ENCODE measurements at places on chromosomes 16 and 17.
A peak's percentile ranks its signal among the peaks of the same experiment; 100 is the strongest.

DNA sequence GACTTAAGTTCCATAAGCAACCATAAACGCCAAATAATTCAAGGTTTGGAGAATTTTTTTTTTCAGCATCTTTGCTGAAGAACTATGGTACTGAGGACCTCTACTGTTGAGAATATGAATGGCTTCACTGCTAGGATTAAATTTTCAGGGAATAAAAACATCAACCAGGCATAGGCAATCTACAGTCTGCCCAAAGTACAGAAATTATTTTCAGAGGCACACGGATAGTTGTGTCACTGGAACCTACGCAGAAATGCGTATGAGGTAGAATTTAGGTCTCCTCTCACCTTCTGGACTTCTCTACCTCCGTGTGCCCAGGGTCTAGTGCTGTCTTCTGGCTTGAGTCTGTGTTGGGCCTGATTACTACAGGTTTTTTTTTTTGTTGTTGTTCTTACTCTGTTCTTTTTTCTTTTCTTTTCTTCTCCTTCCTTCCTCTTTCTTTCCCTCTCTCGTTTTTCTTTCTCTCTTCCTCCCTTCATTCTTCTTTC lies 39.7 kb downstream of the NACA2 start:
- DNase-seq = peak; percentile 34

- DNase-seq = peak; percentile 97
Observed at GRCh38 chr16:51839727-51840462, 688.8 kb upstream of the SALL1 start.

- DNase-seq = no peak
Observed at GRCh38 chr16:71353736-71354135, 4.8 kb upstream of the CALB2 start.

- peak; percentile 73 for DNase-seq
Observed at GRCh38 chr17:60817192-60817591, 139.5 kb downstream of the BCAS3 start.

DNA sequence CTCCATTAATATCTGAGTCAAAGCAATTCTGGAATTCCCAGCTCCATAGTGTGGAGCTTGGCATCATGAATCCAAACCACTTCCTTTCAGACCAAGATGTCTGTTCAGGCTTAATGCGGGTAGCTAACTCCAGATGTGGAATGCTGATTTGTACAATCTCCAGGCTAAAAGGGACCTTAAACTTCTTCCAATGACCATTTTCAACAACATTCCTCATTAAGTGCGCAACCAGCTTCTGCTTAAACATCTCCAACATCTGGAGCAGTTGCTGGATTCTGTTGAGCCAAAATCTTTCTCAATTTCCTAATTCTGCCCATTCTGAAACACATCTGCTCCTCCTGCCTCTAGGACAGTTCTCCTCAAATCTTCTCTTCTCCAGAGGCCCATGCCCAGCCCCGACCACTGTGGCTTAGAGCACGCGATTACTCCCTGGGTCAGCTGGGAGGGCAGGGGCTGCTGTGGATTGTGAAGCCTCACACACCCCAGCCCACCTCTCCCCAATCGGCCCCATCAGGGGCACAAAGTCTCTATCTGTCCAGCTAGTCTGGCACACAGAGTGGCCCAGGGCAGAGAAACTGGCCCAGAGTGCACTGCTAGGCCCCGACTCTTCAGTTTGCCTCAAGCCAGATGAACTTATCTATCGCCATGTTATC lies 36.2 kb downstream of the ASPA start:
- DNase-seq = no peak

DNA sequence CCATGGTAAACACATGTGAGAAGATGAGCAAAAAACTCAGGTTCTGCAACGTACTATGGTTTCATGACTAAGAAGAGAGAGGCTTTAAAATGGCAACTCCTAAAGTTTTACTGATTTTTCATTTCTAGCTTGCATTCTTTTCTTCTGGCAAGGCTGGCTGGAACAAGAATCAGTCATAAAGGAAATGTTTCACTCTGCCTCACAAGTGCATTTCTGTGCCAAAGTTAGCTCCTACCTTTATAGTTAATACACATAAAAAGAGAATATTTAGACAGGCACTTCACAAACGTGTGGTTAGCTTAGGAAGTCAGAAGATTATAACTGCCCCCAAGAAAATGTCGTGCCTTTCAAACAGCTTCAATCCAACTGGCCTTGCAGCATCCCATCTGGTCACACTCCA lies 417.1 kb upstream of the CDH11 start:
- no peak for DNase-seq

DNA sequence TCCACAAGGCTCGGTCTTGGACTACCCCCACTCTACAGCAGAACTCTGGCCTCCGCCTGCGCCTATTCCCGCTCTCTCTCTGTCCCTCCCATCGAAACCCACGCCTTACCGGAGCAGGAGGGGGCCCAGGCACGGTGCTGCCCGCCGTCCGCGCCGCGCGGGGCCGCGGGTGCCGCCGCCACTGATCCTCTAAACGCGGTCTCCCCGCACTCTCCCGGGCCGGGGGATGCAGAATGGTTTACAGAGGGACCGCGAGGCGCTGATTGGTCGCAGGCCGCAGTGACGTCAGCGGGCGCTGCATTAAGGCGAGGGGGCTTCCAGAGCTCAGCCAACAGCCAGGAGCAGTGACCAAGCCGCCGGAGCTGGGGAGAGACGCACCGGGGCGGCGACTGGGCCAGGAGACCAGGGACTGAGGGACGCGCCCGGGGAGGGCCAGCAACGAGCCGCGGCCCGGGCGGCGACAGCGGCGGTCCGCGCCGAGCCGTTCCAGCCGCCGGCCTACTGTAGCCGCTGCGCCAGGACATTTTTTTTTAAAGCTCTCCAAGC lies 747 bp upstream of the LHX1 start:
- peak; percentile 70 for DNase-seq

Data from kidney tubule cell (primary cell).